ENCODE measurements at places on chromosomes 3 and 15.

GRCh38 chr3:46186471-46187340 lies 21.4 kb downstream of the CCR1 start:
- DNase-seq = no peak

- no peak for DNase-seq
These were observed 1.3 kb downstream of the CTNNB1 start for GRCh38 chr3:41200669-41201021.

- DNase-seq = no peak
These were observed 14.0 kb upstream of the SSUH2 start for GRCh38 chr3:8658306-8659212.

GRCh38 chr3:27657404-27657803 lies 64.7 kb downstream of the EOMES start:
- DNase-seq = no peak

DNA sequence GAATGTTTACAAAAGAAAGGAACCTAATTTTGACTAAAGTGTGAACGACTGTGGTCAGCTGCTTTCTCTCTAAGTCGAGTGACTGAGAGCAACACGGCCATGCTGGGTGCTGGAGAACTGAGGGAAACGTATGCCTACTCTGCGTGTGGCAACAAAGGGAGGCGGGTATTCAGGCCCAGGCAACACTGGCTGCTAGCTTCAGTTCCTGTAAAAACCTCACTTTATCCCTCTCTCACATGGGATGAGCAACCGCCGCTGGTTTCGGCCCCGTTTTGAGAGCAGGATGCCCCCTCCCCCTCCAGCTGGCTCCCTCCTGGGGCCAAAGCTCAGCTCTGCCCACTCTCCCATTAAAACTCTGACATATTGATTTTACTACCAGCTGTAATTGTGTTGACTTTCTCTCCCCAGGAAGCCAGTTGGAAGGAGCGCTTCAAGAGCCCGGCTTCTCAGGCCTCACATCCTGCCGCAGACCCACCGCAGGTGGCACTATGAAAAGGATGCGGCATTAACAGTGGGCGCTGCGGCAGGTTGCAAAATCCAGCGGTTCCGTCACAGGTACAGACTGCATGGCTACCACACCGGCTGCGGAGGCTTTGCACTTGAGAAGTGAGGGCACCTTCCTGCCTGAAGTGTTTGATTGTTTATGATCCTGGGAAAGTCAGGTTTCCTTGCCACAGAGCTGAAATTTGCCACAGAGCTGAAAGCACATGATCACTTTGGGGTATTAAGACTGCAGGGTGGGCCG lies 12.7 kb downstream of the PLXND1 start:
- no peak for DNase-seq

GRCh38 chr3:48690846-48691458 lies 5.2 kb upstream of the NCKIPSD start:
- no peak for DNase-seq

DNA sequence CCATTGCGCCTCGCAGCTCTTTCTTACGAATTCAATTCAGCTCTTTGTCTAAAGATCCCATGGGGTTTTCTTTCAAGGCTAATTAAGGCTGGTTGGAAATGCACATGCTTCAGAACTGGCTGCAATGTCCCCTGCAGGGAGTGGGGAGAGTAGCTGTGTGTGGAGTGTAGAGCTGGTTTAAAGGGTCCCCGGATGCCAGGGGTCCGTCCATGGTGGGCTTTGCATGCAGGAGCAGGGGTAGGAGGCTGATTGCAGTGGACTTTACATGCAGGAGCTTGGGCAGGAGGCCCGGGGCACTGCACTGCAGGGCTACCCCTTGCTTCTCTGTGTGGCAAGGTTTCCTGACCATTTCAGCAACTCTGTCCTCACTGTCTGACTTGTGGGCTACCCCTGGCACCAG lies 261.6 kb upstream of the LYSMD4 start:
- no peak for DNase-seq

GRCh38 chr3:29335438-29335837 lies 54.6 kb downstream of the RBMS3 start:
- no peak for DNase-seq

GRCh38 chr3:159765030-159765859 lies 223.4 kb upstream of the IL12A start:
- peak; percentile 60 for DNase-seq

DNA sequence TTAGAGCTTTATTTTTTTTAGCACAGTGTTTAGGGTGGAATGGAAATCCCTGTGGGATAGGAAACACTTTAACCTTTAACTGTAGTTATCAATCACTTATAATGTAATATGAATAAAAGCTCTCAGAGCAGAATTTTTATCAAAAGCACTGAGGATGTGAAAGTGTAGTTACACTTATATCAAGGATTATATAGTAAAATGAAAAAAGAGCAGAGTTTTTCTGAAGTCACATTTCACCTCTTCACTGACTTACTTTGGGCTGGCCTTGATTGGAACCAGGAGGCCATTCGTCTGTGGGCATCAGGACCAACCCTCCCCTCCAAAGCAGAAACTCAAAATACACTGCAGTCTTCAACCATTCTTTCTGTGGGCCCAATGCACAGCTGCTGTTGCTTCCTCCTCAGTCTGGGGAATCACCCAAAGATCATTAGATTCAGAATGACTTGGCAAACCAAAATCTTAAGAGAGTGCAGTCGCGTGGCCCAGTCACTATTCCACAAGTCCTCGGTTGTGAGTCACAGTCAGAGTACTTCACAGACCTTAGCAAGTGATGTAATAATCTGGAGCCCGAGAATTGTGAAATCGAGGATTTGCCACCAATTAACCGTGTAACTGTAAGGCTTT lies 132.6 kb upstream of the COL8A1 start:
- no peak for DNase-seq

DNA sequence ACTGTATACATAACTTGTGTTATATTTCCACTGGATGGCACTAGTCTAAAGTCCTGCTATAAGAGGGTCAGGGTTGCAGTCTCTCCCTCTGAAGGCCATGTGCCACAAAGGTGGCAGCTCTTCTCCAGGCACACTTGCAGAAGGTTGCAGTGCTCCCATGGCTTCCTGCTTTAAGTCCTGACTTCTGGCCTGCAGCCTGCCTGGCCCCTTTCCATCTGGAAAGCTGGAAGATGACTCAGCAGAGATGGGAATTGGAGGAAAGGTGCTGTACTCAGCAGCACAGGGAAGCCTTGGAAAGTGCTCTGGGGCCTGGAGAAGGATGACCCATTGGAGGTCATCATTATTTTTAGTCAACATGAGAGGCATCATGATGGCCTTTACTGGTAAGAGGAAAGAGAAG lies 40.9 kb upstream of the MRPL3 start:
- no peak for DNase-seq

GRCh38 chr3:132159145-132159544 lies 124.3 kb upstream of the CPNE4 start:
- no peak for DNase-seq

GRCh38 chr15:101502572-101503295 lies 13.2 kb upstream of the PCSK6 start:
- no peak for DNase-seq

GRCh38 chr3:113536627-113537101 lies 4.3 kb downstream of the SIDT1 start:
- no peak for DNase-seq

GRCh38 chr3:177594096-177594495 lies 396.8 kb upstream of the TBL1XR1 start:
- DNase-seq = no peak

DNA sequence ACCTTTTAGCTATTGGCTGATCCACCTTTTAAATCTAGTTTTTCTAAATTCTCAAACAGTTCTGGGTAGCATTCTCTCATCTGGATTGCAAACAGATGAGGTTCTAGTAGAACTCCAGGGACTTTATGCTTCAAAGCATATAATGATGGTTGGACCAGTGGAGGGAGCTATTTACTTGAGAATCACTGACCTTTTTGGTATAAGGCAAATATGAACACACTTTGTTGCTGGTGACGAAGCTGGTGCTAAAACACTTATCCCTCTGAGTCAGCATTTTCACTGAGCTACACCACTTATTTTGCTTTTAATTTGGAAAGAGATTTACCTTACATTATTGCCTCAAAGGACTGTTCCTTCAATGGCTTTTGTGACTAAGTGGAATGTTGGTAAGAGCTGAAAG lies 58.6 kb upstream of the SLITRK3 start:
- DNase-seq = no peak

GRCh38 chr15:62135532-62136134 lies 29.5 kb downstream of the C2CD4B start:
- DNase-seq = no peak

DNA sequence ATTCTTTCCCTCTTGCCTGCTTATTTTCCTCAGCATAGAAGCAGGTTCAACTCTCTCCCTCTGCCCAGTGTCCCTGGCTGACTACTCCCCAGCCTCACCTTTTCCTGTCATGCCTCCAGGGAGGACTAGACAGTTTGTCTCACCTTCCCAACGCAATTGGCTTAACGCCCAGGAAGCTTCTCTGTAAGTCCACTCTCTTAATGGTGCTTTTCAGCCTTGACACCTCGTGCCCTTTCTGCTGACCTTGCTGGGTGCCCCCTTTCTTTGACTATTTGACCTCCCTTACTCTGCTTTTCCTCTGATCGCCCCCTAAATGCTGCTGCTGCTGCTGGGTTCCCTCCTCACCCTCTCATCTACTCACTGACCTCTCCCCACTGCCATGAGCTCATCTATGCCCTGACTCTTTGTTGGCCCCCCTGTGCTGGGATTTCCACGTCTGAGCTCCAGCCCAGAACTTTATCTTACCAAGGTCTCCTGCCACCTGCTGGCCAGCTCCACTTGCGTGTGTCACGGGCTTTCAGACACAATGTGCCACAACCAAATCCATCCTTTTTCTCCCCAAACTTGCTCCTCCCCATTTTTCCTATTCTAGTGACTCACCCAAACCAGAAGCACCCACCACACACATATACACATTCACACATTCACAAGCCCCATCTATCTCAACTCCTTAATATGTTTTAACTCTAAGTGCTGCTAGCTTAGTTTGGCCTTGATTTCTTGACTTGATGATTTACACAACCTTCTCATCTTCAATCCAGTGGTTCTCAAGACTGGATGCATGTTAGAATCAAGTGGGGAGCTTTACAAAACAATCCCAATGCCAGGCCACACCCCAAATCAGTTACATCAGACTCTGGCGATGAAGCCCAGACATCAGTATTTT lies 16.6 kb downstream of the EPB42 start:
- no peak for DNase-seq

GRCh38 chr3:62183969-62184368 lies 189.4 kb downstream of the FEZF2 start:
- no peak for DNase-seq

DNA sequence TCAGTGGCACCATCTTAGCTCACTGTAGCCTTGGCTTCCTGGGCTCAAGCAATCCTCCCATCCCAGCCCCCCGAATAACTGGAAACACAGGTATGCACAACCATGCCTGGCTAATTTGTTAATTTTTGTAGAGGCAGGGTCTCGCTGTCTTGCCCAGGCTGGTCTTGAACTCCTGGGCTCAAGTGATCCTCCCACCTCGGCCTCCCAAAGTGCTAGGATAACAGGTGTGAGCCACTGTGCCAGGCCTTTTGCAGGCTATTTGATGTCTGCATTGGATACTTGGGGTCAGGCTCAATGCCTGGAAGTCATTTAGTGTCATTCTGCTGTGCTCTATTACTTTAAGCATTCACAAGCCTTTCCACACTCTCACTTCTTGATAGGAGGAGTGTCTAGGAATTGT lies 17.6 kb downstream of the LIMD1 start:
- DNase-seq = no peak

DNA sequence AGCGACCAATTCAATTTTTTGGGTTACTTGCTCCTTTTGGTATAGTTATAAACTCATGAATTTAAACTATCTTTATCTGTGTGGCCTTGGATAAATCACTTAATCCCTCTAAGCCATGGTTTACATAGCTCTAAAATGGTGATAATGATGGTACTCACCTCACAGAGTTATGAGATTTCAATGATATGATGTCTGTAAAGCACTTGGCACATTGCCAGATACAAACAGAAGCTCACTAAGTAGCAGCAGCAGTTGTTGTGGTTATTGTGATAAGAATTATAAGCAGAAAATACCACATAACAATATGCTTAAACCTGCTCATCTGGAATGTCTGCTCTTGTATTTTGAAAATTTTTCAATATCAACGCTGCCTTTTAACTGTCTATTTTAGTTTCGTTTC lies 185.1 kb upstream of the SNTN start:
- no peak for DNase-seq

DNA sequence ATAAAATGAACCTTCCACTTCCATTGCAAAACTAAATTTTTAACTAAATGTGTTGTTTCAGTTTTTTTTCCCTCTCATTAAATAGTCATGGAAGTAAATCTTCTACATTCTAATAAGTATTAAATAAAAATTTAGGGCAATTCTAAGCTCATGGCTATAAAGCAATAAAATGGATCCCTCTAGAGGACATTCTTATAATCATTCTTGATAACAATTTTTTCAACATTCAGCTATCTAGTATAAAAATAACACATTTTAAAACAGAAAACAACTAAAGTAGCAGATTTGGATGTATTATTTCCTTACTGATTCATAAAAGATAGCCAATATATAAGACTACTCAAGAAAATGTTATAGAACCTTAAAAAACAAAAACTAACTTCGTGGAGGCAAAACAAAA lies 393.1 kb downstream of the PLOD2 start:
- no peak for DNase-seq

- DNase-seq = no peak
These were observed 59.3 kb downstream of the MCF2L2 start for GRCh38 chr3:183369117-183369516.

- DNase-seq = no peak
These were observed 28.4 kb downstream of the PEAK1 start for GRCh38 chr15:77391372-77391951.

GRCh38 chr3:9178697-9179096 lies 70.7 kb downstream of the SRGAP3 start:
- DNase-seq = no peak

DNA sequence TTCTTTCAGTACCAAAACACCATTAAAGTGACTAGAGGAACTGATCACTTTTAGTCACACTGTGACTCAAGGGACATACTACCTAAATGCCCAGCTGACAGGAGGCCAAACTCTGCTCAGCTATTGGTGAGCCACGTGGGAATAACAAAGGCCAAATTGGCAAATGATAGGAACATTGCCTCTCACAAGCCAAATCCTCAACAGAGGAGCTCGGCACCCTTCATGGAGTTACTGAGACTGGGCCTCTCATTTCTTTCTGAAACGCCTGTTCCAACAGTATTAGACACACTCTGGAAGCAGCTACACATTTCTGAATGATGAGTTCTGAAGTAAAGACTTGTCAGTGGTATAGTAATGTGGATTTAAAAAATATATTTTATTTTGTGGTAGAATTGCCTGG lies 166.0 kb upstream of the COL8A1 start:
- no peak for DNase-seq

DNA sequence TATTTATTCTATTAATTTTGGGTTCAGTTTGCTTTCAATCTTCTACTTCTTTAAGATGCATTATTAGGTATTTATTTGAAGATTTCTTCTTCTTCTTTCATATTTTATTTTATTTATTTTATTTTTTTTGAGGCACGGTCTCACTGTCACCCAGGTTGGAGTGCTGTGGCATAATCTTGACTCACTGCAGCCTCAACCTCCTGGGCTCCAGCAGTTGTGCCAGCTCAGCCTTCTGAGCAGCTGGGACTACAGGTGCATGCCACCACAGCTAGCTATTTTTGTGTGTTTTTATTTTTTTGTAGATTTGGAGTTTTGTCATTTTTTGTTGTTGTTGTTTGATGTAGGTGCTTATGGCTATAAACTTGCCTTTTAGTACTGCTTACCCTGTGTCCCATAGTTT lies 543.2 kb upstream of the SGO1 start:
- DNase-seq = no peak

GRCh38 chr15:90479656-90480055 lies 50.1 kb upstream of the CRTC3 start:
- DNase-seq = no peak

- no peak for DNase-seq
These were observed 98.3 kb downstream of the CMSS1 start for GRCh38 chr3:99915906-99916432.

GRCh38 chr3:123658852-123659206 lies 74.0 kb upstream of the HACD2 start:
- no peak for DNase-seq
